ENCODE measurements at places on chromosomes 1 and 21. TPM values are rescaled to one million over a fixed set of nuclear protein-coding genes. Genes with fewer than 3 reads are reported as not detected.

Gene ARHGAP29
- total RNA-seq, result not detected

DNA sequence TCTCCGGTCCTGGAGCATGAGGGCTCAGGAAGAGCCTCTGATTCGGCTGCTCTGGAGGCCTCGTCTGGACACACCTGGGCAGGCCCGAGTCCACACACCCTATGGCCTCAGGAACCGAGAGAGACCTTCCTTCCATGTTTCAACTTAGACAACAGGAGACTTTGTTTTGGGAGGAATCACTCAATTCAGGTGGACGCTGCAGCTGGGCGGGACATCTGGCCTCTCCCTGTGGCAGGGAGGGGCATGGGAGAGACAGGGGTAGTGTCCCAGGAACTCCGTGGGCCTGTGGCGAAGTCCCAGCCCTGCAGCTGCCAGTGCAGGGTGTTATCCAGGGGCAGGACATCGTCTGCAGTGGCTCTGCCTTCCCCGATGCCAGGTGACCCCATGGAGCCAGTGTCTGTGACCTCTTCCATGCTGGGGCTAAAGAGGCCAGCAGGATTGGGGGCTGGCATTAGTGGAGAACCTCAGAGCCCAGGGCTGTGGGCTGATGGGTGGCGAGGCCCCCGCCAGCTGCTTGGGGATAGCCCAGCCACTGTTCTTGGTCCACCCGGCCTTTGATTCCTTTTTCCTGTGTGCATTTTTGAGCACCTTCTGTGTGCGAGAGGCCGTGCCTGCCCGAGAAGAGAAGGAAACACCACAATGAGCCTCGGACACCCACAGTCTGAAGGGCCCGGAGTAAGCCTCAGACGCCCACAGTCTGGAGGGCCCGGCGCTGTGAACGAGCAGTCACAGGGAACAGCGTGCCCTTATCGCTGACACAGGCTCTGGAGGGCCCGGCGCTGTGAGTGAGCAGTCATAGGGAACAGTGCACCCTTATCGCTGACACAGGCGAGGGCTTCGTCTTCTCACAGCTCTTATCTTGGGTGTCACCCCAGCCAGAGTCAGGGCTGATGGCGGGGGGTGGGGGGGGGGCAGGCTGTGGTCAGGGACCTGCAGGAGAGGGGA is 6.2 kb downstream of the COL18A1 start:
- DNase-seq, result no peak

Gene GPR25
- total RNA-seq, result 0.18 TPM

DNA sequence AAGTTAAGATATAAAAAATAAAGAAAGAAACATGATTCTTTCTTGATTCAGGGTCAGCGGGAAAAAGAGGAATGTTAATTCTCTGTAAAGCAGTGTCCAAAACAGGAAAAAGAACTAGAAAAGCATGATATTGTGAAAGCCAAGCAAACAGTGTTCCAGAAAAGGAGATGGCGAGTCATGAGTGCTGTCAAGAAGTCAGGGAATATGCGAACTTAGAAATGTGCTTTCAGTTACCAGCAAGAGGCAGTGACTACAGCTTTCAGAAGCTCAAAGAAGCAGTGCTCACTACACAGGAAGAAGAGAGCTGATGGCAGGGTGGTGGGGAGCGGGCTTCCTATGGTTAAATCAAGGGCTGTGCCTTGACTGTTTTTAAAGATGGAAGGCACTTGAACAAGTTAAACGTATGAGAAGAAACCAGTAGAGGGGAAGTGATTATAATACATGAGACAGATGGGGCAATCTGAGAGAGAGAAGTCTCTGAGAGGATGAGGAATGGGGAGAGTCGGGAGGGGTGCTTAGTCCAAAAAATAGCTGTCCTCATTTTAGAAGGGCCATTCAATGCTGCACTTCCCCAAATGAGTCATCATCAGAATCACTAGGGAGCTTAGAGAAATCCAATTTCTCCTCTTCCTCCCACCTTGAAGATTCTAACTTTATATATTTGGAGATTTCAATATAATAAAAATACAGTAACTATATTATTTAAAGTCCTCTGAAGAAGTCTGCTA is 90.4 kb downstream of the KCNK1 start:
- DNase-seq, result no peak
